ENCODE measurements at places on chromosomes 16 and 17. TPM values are rescaled to one million over a fixed set of nuclear protein-coding genes. Genes with fewer than 3 reads are reported as not detected.
A peak's percentile ranks its signal among the peaks of the same experiment; 100 is the strongest.

NPIPB13 gene
- total RNA-seq, result 1.6 TPM

- no peak for DNase-seq
These were observed 2.3 kb upstream of the RSKR start for GRCh38 chr17:28616281-28616680.

GRCh38 chr16:86515777-86516622 lies 5.7 kb downstream of the FOXF1 start:
- DNase-seq, result no peak

DNA sequence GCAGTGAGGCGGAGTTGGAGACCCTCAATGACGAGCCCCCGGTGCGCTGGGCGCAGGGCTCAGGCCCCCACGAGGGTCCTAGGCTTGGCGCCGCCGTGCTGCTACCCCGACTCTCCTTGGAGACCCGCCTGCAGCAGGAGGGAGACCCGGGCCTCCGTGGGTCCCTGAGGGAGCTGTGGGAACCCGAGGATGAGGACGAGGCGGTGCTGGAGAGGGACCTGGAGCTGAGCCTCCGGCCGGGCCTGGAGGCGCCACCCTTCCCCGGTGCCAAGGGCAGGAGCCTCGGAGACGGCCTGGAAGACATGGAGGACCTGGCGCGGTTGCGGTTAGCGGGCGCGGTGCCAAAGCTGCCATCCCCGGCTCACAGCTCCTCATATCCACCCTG lies 2.3 kb downstream of the MYO15B start:
- no peak for DNase-seq

DNA sequence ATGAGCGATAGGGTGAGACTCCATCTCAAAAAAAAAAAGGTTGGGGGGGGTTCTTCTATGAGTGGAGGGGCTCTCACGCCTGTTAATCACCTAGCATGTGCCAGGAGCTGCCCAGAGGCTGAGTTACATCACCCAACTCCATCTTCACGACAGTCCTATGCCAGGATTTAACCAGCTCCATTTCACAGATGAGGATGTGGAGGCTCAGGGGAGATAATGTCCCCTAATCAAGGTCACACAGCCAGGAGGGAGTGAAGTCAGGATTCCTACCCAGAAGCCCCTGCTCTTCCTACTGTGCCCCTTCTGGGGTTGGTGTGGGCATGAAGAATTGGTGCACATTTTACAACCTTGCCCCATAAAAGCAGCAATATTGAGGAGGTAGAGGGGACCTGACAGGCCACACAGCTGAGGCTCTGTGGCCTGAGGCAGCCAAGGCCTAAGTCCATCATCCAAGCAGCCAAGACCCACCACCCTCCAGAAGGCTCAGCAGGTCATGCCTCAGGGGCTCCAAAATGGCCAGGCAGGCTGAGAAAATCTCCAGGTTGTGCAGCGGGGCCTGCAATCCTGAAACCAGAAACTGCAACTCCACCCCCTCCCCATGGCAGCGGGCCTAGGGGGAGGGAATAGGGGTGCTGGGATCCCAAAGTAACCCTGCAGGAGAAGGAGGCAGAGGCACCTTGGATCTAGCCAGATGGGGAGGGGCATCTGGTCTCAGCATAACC lies 6.9 kb downstream of the PPY start:
- DNase-seq, result no peak

- peak; percentile 54 for DNase-seq
These were observed 592 bp upstream of the NUFIP2 start for GRCh38 chr17:29294580-29294900.

GRCh38 chr16:73057291-73058210 lies 9.6 kb upstream of the ZFHX3 start:
- DNase-seq, result no peak

DNA sequence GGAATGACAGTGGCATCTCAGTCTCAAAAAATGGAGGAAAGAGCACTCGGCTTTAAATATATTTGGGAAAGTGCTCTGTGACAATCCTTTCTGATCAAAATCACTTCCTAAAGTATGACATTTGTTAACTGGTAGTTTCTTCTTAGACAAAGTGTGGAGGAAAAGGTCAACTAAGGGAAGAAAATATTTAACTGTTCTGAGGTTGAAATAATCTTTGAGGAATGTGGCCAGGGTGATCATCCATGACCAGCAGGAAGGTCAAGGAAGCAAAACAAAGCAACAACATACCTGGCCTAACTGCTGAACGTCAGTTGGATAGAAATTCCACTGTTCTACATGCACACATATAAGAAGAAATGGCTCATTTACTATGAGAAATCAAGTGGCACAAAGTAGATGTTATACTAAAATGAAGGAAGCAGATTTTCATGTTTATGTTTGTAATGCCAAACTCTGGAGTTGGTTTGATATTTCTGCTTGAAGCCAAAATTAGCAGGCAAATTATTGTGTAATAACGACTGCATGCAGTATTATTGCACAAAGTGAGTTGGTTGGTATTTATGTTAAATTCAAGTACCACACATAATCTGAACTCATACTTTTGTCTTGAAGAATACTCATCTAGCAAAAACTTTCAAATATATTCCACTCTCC lies 87.3 kb upstream of the CORO6 start:
- no peak for DNase-seq

DNA sequence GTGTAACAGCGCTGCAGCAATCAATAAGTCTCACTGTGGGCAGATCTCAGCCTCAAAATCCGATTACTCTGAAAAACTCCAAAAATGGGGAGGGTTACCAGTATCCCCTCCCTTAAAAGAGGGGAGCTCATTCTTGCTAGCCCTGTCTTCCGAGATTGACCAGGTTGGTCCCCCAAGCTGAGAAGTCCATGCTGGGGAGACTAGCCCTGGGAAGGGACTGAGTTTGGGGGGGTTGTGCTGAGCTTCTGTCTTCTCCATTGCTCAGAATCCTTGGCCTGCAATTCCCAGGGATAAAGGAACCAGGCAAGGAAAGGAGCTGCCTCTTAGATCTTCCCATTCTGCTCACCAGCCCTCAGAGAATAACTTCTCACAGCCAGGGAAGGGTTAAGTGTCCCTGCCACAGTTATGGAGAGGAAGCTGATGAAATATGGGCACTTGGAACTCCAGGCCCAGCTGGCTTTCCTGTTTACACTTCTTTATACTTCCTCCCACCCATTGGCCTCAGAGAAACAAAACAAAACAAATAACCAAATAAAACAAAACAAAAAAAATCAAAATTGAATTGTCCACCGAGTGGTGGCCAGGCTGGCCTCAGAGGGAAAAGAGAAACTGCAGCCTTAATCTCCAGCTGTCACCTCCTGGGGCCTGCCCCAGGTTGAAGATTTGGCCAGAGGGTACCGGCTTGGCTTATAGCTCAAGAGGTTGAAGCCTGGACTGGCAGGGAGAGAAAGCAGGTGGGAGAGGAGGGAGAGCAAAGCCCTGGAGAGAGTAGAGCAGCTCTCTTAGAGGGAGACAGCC lies 2.6 kb downstream of the HOXB3 start:
- DNase-seq, result no peak

DNA sequence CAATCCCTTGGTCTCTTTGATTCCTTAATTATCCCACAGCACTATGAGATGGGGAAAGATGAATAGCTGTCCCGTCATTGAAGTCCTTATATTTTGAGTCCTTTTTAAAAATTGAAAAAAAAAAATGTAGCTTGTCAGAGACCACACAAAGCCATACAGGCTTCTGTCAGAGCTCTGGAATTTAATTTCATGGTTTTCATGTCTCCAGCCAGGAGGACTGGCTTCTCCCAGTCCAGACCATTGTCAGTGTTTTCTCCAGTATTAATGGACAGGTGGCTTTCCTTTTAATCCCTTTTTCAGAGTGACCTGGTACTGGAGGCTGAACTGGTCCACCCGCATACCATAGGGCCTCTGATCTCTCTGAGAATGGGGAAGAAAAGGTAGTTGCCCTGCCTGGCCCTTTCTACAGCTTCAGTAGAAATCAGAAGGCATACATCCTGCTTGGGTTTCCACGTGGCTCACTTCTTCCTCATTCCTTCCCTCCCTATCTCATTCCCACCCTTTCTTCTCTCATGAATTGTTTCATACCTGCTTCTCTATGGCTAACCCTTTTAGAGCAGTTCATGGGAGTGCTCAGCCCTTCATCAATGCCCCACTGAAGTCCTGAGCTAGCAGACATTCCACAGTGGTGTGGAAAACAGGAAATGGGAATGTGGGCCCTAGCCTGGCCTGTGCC lies 29.1 kb downstream of the TRIM16 start:
- no peak for DNase-seq

All from skin of body (tissue), 3 donors.